EL (cell line): ENCODE measurements at places on chromosomes 12 and 14.

- DNase-seq: no peak
These were observed 127.0 kb upstream of the RPH3A start for GRCh38 chr12:112664569-112664968.

DNA sequence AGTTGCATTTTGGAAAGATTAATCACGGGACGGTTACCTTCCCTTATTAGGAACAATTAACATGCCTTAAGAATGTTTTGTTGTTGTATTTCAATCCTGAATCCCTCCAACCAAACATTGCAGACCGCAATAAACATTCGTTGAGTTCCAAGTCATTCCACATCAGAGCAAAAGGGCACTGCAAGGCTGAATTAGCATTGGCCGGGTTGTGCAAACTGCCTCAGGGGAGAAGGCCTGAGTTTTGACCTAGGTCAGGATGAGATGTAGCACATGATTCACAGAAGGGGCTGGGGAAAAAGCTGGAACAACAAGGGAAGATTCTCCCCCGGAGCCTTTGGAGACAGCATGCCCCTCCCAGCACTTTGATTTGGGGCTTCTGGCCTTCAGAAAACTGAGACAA lies 82.1 kb upstream of the BDKRB2 start:
- peak; percentile 95 for DNase-seq

- DNase-seq: no peak
These were observed 9.4 kb upstream of the VTI1B start for GRCh38 chr14:67683842-67684241.

DNA sequence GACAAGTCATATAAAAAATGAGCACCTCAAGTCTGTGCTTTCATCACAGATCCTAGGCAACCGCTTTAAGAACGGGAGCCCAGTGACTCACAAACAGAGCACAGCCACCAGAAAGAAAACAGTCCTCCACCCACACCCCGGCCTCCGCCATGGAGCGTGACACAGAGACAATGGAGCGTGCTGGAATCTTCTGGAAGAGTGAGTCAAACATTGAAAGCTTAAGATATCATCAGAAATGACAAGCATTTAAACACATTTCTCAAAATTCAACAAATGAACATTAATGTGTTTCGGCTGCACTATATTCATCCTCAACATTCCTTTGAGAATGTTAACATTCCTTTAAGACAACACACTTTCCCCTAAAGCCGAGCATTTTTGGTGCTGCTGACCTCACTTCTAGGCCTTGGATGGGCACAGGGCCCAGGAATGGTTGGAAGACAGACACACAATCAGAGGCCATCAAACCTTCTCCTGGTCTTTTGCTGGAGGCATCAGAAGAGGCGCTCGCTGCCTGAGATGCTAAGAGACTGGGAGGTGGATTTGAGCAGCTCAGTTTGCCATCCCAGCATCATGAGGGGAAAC lies 23.6 kb upstream of the TMEM132D start:
- DNase-seq: no peak

- DNase-seq: no peak
These were observed 38.1 kb upstream of the PTCSC3 start for GRCh38 chr14:36214476-36215216.
